ENCODE measurements at places on chromosomes 7 and 10. TPM values are rescaled to one million over a fixed set of nuclear protein-coding genes. Genes with fewer than 3 reads are reported as not detected.

PON3 gene
- 2.1 TPM for polyA plus RNA-seq

- no peaks in the 10 kb centered on the region for H3K27me3 ChIP-seq
- H3K4me3 ChIP-seq: no peak overlapping the region
- H3K36me3 ChIP-seq: peaks cover 15% of the 10 kb centered on the region
- peaks cover 61% of the 10 kb centered on the region for H3K4me1 ChIP-seq
- DNase-seq: peak; percentile 77
Measured at GRCh38 chr10:79382491-79382941, 35.2 kb downstream of the PPIF start.

DNA sequence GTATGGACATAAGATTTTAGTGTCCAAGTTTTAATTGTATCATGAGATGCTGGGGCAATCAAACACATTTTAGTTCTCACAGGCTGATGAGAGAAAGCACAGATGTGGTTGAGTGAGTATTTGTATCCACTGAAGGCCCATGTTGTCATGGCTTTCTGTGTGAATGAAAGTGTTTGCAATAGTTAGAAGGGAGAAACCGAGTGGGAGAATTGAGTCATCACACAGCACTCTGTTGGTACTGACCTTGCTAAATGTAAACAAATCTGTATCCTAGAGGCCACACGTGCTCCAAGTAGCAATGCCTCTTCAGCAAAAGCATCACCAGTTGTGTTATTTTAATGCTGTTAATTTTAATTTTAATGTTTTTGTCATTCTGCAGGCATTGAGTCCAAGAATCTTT, 121.2 kb downstream of the EMX2 start:
- H3K27me3 ChIP-seq: no peaks in the 10 kb centered on the region
- H3K27ac ChIP-seq: no peak overlapping the region
- no peaks in the 10 kb centered on the region for H3K4me1 ChIP-seq
- no peak for DNase-seq
- no peak overlapping the region for H3K4me3 ChIP-seq

PRPS1L1 gene
- not detected for polyA plus RNA-seq

DNA sequence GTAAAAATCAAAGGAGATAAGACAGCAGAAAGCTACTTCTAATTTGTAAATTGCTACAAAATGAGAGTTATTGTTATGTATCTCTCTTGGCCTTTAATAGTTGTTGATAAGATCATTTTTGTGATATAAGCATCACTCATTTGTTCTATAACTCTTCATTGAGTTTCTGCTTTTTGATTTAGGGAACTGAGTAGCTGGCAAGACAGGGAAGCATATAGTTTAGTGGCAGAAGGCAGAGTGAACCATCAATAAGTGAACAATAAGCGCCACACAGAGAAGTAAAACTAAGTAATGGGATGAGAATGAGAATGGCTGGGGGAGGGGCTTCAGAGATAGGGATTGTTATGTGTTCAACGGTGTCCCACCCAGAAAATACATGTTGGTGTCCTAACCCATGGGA, 245.4 kb downstream of the ADARB2 start:
- H3K4me3 ChIP-seq: no peak overlapping the region
- no peak overlapping the region for H3K27ac ChIP-seq
- no peak for DNase-seq
- H3K36me3 ChIP-seq: no peaks in the 10 kb centered on the region

- no peak overlapping the region for H3K4me3 ChIP-seq
- no peaks in the 10 kb centered on the region for H3K27me3 ChIP-seq
- H3K4me1 ChIP-seq: no peaks in the 10 kb centered on the region
- no peaks in the 10 kb centered on the region for H3K36me3 ChIP-seq
Measured at GRCh38 chr10:6151087-6151977, 51.4 kb upstream of the PFKFB3 start.

DNA sequence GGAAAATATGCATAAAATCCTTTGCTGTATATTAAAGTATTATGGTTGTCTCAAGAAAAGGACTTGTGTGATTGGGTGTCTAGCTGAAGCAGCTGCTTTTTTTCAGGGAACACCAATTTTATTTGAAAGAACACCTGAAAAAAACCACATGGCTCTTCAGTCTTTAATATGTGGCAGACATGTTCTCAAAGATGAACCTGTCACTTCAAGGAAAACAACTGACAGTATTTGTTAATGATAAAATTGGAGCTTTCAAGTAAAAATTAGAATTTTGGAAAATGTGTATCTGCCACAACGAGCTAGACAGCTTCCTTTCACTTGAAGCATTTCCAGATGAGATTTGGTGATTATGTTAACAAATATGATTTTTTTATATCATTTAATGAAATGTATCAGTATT, 59.3 kb downstream of the INHBA start:
- H3K4me1 ChIP-seq: no peaks in the 10 kb centered on the region
- no peak for DNase-seq
- no peak overlapping the region for H3K27ac ChIP-seq

- H3K27me3 ChIP-seq: no peaks in the 10 kb centered on the region
- no peaks in the 10 kb centered on the region for H3K4me1 ChIP-seq
- no peak overlapping the region for H3K4me3 ChIP-seq
- no peaks in the 10 kb centered on the region for H3K36me3 ChIP-seq
Measured at GRCh38 chr10:126917975-126918908, 13.0 kb downstream of the DOCK1 start.

- H3K4me3 ChIP-seq: no peak overlapping the region
- no peaks in the 10 kb centered on the region for H3K27me3 ChIP-seq
- no peaks in the 10 kb centered on the region for H3K4me1 ChIP-seq
- no peaks in the 10 kb centered on the region for H3K36me3 ChIP-seq
- no peak for DNase-seq
- no peak overlapping the region for H3K27ac ChIP-seq
Measured at GRCh38 chr7:123682690-123683089, 27.0 kb downstream of the LMOD2 start.

DNA sequence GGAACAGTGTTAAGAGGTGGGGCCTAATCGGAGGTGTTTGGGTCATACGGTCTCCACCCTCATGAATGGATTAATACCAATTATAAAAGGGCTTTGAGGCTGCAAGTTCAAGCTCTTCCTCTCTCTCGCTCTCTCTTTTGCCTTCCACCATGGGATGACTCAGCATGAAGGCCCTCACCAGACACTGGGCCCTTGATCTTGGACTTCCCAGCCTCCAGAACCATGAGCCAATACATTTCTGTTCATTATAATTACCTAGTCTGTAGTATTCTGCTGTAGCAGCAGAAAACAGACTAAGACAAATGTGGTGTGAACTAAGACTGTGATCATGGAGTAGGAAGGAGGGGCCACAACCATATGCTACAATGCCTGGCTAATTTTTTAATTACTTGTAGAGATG, 7.7 kb downstream of the AIFM2 start:
- no peak overlapping the region for H3K27ac ChIP-seq
- no peaks in the 10 kb centered on the region for H3K4me1 ChIP-seq
- no peak for DNase-seq
- no peak overlapping the region for H3K4me3 ChIP-seq
- H3K36me3 ChIP-seq: peaks cover 5% of the 10 kb centered on the region

DNA sequence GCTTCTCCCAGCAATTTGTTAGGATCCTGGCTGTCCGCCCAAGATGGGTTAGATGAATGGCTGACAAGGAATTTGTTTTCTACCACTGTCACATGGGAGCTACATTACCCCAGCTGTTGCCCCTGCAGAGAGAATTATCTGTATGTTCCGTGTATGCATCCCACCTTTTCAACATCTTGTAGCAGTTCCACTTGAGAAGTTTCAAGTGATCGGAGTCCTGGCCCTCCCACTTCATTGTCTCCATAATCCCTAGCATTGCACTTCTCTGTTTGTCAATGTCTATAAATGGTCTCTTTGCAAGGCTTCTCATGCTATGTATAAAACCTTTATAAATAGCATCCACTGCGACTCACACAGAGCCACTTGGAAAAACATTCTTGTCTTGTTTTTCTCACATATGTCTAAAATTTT, 972.5 kb downstream of the CNTNAP2 start:
- no peaks in the 10 kb centered on the region for H3K36me3 ChIP-seq
- no peak overlapping the region for H3K4me3 ChIP-seq
- DNase-seq: no peak
- no peak overlapping the region for H3K27ac ChIP-seq
- no peaks in the 10 kb centered on the region for H3K4me1 ChIP-seq

GRCh38 chr10:5766189-5766588, 47.0 kb downstream of the GDI2 start:
- DNase-seq: no peak
- no peak overlapping the region for H3K27ac ChIP-seq
- no peaks in the 10 kb centered on the region for H3K27me3 ChIP-seq

CTTNBP2 gene
- polyA plus RNA-seq: 0.60 TPM

DNA sequence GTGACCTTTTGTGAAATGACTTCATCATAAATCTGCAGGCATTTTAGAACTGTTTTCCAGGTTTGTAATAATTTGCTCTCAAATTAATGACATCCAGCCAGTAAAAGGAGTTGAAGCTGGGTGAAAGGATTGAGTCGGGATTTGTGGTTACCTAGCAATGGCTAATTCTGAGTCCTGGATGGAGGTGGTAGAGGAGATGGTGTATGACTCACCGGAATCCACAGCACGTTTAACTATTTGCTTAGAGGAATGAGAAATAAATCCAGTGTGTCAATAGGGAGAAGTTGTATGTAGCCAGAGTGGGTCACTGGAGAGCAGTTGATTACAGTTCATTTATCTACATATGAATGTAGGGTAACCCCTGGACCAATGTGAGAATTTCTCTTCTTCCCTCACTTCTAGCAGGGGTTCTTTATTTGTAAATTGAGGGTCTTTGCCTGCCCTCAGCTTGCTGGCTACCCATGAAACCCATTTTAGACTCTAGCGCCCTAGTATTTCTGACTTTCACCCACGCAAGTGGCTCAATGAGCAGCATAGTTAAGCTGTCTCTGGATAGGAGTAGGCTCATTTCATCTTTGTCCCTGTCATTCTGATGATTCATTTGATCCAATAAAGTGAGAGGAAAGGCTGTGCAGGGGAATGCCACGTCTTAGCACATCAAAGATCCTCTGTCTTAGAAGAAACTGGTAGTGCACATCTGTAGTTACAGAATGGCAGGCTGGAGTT, 547.8 kb downstream of the SORCS3 start:
- no peaks in the 10 kb centered on the region for H3K27me3 ChIP-seq
- no peak for DNase-seq
- no peaks in the 10 kb centered on the region for H3K36me3 ChIP-seq
- H3K4me1 ChIP-seq: no peaks in the 10 kb centered on the region
- no peak overlapping the region for H3K4me3 ChIP-seq
- no peak overlapping the region for H3K27ac ChIP-seq

DNA sequence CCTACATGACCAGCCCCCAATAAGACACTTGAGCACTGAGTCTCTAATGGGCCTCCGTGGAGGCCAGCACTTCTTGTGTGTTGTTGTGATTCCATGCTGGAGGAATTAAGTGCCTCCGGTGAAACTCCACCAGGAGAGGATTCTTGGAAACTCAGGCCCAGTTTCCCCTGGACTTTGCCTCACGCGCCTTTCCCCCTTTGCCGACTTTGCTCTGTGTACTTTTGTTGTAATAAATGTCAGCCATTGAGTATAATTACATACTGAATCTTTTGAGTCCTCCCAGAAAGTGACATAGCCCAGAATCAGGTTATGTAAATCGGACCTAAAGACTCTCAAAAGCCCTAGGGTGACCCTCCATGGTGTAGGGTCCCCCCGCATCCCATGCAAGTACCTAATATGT, 82.4 kb downstream of the DLG5 start:
- H3K27me3 ChIP-seq: no peaks in the 10 kb centered on the region
- DNase-seq: peak; percentile 82
- no peak overlapping the region for H3K4me3 ChIP-seq

Data from sigmoid colon (tissue), 7 donors.